Activated CD4-positive, alpha-beta T cell treated with anti-CD3 and anti-CD28 coated beads for 24 hours (primary cell): ENCODE measurements at places on chromosomes 2 and 18.
A peak's percentile ranks its signal among the peaks of the same experiment; 100 is the strongest.

DNA sequence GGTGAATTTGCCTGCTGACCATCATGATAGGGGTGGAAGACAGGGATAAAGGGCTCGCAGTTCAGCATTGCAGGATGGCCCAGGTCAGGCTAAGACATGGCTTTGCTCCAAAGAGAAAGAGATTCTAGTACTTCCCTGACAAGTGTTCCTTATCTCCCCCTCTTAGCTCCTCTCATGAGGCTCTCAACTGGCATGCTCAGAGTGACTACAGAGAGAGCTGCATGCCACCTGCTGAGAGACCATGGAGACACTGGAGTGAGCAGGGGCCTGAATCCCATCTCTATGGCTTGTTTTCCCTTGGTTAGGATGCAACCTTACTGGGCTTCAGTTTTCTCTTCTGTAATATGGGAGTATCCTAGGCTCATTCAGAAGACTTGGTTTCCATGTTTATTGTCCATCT, 94.3 kb downstream of the ARHGAP15 start:
- no peak for DNase-seq

DNA sequence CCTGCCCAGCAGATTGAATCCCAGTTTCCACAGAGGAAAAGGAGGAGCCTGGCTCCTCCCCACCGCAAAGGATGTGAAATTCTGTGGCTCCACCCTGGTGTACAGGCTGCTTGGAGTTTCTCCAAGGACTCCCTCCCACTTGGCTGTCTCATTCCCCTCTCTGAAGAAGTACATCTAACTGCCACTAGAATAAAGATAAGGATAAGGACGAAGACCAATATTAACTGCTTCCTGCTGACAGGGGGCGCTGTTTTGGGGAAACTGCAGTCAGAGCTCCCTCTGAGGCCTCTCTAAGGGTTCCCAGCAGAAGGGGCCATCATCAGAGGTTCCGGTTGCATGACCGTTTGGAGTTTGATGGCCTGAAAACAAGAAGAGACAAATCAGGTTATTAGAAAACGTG, 790.9 kb downstream of the CPS1 start:
- DNase-seq: no peak

GRCh38 chr2:152762202-152762601, 43.8 kb downstream of the ARL6IP6 start:
- no peak for DNase-seq

DNA sequence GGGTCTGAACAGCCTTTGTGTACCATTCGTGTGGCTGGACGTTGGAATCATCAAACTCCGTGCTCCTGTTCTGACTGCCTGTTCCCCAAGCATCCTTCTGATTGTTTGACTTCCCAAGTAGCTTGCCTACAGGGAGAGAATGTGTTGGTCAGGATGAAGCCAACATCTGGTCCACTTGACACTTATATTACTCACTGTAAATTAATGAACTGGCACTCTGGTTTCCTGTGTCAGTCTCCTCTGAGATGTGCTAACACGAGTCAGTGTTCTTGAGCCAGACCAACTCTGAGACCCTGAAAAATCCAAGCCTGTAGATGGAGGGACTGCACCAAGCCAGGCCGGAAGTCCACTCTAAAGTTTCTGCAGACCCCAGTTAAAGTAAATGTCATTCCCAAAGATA, 440.9 kb downstream of the ZNF516 start:
- no peak for DNase-seq

- DNase-seq: no peak
Measured at GRCh38 chr2:26610504-26611335, 30.4 kb downstream of the CIB4 start.

DNA sequence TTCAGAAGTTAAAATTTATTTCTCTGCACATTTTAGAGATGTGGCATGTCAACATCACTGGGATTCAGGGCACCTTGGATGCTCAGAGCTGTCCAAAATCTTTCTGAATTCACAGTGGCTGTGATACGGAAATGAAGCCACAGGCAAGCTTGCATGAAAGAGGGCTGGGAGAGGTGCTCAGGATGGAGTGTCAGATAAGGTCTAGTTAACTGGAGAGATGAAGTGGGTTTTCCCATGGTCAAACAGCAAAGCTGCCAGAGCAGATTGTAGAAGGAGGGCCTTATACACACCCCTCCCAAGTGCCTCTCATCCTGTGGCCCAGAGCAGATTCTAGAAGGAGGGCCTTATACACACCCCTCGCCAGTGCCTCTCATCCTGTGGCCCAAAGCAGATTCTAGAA, 286.8 kb upstream of the PXDN start:
- no peak for DNase-seq

DNA sequence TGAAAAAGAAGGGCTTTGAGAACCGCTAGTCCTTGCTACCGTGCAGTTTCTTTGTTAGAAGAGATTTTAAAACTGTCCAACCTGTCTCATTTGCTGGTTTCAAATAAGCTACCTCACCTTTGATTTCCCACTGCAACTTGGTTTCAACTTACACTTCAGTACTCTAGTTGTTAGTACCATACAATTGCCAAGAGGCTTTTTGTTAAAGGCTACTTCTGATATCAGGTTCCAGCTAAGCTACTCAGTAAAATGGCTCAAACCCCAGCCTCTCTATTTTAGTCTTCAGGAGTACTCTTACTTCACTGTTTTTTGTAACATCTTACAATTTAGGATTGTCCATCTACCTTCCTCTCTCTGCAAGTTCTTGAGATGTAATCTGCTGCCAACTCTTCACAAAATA, 91.6 kb downstream of the INO80D start:
- no peak for DNase-seq

- no peak for DNase-seq
Measured at GRCh38 chr2:50313656-50314055, 718.3 kb downstream of the NRXN1 start.

DNA sequence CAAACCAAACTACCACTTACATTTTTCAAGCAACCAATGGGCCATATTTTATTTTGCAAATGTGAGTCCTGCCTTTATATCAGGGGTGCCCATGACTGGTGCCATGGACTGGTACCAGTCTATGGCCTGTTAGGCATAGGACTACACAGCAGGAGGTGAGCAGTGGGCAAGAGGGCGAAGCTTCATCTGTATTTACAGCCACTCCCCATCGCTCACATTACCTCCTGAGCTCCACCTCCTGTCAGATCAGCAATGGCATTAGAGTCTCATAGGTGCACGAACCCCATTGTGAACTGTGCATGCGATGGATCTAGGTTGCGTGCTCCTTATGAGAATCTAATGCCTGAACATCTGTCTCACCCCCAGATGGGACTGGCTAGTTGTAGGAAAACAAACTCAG, 53.6 kb downstream of the CCDC68 start:
- no peak for DNase-seq

DNA sequence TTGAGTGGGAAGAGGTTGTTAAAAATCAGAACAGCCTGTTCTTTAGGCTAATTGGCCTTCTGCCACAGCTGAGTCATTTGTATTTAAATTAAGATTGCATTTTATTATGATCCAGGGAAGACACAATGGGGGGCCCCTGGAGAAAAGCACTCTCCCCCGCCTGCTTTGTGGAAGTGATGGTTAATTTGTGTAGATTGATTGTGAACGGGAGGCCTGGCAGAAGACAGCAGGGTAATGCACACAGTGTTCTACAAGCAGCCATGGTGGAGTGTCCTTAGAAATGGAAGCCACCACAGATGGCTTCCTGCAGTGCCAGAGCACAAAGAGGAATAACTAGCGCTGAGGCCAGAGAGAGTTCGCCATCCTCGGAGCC, 19.6 kb downstream of the RAMP1 start:
- DNase-seq: no peak

DNA sequence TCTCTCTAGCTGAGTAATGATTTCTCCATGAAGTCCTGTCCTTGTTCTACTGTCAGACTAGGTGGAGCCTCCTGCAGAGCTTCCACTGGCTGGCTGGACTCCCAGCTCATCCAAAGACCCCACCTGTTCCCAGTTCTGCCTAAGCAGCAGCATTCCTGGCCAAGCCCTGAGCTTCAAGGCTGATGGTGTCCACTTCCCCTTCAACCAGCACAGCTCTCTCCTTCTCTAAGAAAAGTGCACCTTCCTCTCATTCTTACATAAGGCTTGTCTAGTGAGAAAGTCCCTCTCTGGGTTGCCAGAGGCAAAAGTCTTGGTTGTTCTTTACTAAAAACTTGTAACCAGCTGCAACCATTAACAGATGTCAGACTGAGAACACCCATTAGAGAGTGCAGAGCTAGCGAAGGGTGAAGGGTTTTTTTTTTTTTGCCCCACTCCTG, 58.9 kb downstream of the CXCR4 start:
- no peak for DNase-seq

GRCh38 chr2:100615471-100615870, 52.7 kb downstream of the PDCL3 start:
- DNase-seq: no peak

- DNase-seq: no peak
Measured at GRCh38 chr2:60706021-60706420, 50.0 kb upstream of the PAPOLG start.

DNA sequence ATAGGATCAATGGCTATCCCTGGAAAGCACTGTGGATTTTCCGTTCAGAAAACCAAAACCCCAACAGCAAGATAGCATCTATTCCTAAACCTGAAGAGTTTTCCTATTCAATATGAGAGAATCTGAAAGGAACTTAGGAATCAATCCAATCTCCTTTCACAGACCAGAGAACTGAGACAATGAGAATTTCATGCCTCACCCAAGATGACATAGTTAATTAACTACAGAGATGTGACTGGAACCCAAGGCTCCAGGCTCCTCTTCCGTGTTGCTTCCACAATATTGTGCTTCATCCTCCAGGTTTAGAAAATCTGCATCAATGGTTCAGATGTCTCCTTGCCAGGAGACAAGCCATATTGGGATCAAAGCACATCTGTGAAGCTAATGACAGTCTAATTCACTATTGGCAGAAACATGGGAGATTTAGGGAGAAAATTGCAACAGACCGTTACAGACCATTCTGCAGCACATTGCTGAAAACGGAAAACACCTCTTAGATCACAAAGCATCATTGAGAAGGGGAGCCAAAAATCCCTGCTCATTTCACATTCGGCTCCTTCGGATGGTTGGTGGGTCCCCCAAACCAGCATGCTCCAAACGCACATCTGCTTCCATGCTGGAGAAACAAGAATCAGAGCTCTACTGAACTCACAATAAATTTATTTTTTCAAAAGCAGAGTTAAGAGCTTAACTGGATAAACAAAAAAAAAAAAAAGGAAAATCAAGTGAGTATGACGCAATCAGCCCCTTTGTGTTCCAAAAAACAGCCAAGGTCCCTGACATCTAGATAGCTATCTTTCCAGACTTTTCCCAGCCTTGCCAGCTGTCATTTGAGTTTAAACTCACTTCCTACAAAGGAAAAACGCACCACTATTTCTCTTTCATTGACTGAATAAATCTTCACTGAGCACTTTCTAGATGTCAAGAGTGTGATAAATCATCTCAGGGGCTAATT, 290.3 kb downstream of the C1D start:
- DNase-seq: no peak

DNA sequence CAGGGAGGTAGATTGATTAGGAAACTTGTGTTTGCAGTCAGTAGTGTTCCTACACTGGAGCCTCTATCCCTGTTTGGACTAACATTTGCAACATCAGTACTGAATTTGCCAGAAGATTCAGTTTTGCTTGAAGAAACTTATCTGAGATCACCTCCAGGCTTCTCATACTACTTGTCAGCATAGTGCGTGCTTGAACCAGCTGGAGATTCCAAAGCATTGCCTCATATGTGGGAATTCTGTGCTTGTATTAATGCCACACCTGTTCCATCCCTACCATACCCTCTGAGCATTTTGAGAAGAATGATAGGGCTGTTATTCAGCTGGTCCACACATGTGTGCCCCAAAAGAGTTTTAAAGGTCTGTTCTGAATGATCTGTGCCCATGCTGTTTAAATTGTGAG, 148.7 kb downstream of the RAPGEF4 start:
- no peak for DNase-seq

GRCh38 chr2:181366675-181367175, 90.5 kb upstream of the ITGA4 start:
- no peak for DNase-seq

DNA sequence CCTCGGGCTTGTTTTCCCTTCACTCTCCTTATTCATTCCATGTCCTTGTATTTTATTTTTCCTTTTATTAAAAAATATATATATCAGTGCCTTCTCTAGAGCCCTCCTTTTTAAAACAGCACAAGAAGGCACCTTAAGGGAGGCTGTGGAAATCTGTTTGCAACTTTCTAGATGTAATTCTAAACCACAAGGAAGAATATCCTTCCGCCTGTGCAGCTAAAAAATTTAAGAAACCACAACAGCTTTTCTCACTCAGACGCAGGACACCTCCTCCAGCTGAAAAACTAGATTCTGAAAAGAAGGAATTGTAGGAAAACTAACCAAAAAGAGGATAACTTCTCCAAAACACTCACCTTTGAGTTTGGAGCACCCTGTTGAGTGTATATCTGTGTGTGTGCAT, 142.2 kb downstream of the BCL11A start:
- DNase-seq: no peak

- peak; percentile 41 for DNase-seq
Measured at GRCh38 chr18:38940863-38941531, 1375.4 kb upstream of the CELF4 start.

- no peak for DNase-seq
Measured at GRCh38 chr2:44325897-44326296, 35.4 kb downstream of the PREPL start.

GRCh38 chr2:209209943-209210342, 213.9 kb upstream of the MAP2 start:
- no peak for DNase-seq

- no peak for DNase-seq
Measured at GRCh38 chr18:77344786-77345500, 95.3 kb downstream of the GALR1 start.

DNA sequence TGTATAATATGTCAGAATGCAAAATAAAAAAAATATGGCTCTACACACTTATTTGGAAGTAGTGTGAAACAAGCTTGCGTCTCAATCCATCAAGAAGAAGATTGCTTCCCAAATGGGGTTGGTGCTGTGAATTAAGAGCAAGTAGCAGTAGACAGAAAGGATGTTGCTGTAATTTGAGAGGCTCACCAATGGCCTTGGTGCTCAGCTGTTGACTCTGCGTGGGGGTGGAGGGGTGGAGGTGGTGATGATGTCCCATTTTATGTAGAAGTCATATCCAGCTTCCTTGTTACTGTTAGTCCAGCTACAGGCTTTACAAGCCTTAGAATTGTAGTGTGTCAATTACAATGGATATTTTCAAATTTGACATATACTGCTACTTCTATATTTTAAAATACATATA, 223.4 kb upstream of the RND3 start:
- DNase-seq: no peak

DNA sequence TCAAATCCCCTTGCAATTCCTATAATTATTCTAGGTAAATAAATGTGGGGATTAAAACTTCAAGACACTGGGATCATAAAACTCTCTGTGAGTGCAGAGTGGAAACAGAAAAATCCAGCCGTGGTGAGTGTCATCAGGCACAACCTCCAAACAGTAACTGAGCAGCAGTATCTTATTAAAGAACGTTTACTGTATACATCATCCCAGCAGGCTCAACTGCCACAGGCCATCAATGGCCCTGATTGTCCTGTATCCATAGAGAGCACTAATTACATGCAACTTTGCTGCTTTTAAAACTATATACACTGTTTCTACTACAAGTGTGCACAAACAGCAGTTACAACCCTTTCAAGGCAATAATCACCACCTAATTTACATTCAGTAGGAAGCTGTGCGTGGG, 23.9 kb downstream of the GAREM1 start:
- no peak for DNase-seq

- no peak for DNase-seq
Measured at GRCh38 chr2:26182887-26183630, 10.2 kb downstream of the GAREM2 start.
